ENCODE measurements at places on chromosomes 5 and 9.

GRCh38 chr5:126953640-126954039 is 76.7 kb downstream of the MARCHF3 start:
- DNase-seq, result no peak

- no peak for DNase-seq
Observed at GRCh38 chr5:59728356-59728755, 165.2 kb downstream of the PDE4D start.

DNA sequence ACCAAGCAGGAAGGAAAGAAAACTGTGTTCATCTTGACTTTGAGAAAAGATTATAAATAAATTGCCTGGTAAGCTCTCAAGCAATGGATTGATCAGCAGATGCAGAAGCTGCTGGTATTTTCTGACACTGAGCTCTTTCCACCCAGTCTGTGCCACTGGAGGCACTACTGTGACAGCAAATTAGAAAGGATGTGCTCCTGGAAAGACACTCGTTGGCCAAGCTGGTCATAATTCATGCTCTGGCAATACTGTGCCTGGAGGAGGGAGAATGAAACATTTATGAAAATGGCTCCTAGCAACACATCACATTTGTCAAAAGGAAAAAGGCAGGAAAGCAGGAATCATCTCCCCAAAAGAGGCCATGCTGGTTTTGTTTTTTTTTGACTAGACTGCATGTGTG is 84.2 kb downstream of the CAVIN4 start:
- no peak for DNase-seq

DNA sequence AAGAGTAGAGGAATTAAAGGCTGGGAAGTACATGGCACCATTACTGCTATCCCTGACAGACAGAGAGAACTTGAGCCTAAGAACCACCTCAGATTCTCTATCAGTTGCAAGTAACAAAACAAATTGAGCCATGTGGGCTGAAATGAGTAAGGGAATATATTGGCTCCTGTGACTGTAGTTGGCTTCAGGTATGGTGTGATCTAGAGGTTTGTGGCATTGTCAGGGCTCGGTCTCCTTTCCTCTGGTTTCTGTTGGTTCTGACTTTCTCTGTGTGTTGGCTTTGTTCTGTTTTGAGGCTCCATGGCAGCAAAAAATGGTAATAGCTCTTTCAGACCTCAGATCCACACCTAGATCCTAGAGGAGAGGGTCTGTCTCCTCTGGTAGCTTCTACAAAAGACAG is 5.7 kb downstream of the GALNT10 start:
- DNase-seq, result no peak
